ENCODE measurements at places on chromosomes 16 and 17. TPM values are rescaled to one million over a fixed set of nuclear protein-coding genes. Genes with fewer than 3 reads are reported as not detected.

GRCh38 chr17:21374441-21375161 is 1.6 kb upstream of the KCNJ12 start:
- no peak for DNase-seq

- no peak for DNase-seq
Observed at GRCh38 chr17:80152081-80152702, 5.3 kb upstream of the EIF4A3 start.

DNA sequence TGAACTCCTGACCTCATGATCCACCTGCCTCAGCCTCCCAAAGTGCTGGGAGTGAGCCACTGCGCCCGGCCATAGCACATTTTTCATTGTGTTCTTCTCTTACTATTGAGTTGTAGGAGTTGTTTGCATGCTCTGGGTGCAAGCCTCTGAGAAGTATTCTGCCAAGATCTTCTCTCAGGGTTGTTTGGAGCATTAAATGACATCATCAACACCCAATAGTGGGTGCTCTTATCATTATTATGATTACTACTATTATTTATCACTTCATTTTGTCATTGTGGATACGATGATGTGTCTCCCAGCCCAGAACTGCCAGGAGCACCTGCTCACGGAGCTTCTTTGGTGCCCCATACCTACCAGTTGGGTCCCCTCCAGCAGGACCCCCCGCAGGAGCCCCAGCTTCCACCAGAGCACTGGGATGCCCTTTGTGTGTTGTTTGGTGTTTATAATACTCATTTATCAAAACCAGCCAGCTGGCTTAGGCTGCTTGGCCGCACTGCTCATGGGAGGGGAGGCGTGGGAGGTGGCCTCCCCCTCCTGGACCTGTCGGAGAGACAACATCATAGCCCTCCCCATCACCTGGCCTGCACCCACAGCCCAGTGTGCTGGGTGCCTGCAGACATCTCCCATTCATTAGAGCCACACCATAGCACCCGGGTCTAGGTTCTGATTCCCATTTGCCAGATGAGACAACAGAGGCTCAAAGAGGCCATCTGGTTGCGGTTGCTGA is 12.9 kb upstream of the MAP2K3 start:
- DNase-seq, result no peak

The MVD gene
- 7.0 TPM for total RNA-seq

The ACSM2A gene
- not detected for total RNA-seq
